ENCODE measurements at places on chromosomes 5 and 9.

GRCh38 chr5:23977997-23978396 lies 470.6 kb downstream of the PRDM9 start:
- no peak for DNase-seq

DNA sequence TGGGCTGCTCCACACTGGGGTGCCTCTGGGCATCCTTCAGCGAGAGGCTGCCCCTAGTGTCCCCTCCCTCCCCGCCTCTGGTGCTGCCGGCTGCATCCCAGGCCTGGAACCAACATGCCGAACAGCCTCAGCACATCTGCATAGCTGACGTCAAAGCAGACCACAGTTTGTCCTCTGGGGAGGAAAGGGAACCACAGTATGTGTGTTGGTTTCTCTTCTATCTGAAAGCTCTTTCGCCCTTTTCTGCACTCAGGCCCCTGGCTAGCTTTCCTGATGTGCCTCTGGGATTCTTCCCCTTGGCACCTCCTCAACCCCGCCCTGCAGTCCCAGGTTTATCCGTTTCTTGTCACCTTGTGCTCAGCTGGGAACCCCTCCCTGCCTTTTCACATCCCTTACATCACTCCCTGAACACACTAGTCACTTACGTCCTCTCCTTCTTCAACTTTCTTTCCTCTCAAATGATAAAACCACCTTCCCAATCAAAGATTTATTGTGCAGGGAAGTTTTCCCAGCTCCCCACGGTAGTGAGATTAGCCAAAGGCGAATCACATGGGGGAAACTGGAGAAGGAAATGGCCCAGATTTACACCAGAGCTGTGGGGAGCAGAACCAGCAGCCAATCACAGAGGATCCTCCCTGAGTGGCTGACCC lies 35.5 kb upstream of the B4GALT1 start:
- DNase-seq = no peak

GRCh38 chr5:61293071-61293470 lies 39.0 kb upstream of the ZSWIM6 start:
- DNase-seq = no peak

DNA sequence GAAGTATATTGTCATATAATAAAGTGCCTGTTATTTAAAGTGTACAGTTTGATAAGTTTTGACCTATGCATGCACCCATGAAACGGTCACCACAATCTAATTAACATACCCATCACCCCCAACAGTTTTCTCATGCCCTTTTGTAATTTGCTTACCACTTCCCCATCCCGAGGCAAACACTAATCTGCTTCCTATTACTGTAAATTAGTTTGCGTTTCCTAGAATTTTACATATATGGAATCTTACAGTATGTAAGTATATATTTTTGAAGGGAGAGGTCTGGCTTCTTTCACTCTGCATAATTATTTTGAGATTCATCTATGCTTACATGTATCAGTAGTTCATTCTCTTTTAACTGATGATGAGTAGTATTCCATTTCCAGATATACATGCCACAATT lies 56.5 kb downstream of the AMBP start:
- no peak for DNase-seq

DNA sequence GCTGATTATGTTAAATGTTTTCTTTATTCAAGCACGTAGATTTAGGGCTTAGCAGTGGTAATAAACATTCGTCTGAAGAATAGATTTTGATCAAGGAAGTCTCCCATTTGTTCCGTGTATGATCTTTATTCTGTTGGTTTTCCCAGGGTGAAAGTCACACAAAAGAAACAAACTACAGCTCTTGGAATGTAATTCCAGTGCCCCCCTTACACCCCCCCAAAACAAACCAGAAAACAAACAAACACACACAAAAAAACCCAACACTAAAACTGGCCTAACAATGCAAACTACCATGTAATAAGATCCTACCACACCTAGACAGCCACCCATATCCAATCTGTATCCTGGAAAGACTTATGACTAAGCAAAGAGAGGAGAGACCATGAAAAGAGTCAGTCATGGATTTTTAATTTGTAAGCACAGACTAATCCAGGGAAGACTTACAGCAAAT lies 196.2 kb upstream of the ELL2 start:
- no peak for DNase-seq

Measured in GM04503 (cell line).